ENCODE measurements at places on chromosomes 7 and 10. TPM values are rescaled to one million over a fixed set of nuclear protein-coding genes. Genes with fewer than 3 reads are reported as not detected.

SLC18A2 gene
- 7.7 TPM for total RNA-seq

FKBP9 gene
- total RNA-seq: 507 TPM

GRCh38 chr7:12257582-12257981 lies 46.5 kb downstream of the TMEM106B start:
- no peak for DNase-seq

GJC3 gene
- total RNA-seq: not detected

DNA sequence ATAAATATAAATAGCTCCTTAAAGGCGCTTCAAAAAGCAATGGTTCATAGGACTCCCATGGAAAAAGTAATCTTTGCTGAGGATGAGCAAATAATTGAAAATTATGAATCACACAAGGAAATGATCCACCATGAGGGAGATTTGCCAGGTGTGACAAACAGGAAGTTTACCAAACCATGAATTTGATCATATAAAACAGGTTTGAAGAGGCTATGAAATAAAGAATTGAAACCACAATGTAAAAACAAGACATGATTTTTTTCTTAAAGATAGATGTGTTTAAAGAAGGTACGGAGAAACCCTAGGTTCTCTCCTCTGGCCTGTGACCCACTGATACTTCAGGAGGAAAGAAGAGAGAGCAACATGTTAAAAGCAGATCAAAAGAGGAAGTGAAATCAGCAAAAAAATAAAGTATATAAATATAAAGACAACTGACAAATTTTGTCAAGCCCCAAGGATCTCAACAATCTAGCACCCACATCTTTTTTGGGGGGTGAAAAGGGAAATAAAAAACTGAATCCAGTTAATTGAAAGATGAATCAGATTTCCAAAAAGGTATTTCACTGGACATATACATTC lies 111.3 kb upstream of the ASAH2 start:
- DNase-seq: no peak

- DNase-seq: no peak
Measured at GRCh38 chr7:70580161-70580560, 551.8 kb upstream of the GALNT17 start.

DNA sequence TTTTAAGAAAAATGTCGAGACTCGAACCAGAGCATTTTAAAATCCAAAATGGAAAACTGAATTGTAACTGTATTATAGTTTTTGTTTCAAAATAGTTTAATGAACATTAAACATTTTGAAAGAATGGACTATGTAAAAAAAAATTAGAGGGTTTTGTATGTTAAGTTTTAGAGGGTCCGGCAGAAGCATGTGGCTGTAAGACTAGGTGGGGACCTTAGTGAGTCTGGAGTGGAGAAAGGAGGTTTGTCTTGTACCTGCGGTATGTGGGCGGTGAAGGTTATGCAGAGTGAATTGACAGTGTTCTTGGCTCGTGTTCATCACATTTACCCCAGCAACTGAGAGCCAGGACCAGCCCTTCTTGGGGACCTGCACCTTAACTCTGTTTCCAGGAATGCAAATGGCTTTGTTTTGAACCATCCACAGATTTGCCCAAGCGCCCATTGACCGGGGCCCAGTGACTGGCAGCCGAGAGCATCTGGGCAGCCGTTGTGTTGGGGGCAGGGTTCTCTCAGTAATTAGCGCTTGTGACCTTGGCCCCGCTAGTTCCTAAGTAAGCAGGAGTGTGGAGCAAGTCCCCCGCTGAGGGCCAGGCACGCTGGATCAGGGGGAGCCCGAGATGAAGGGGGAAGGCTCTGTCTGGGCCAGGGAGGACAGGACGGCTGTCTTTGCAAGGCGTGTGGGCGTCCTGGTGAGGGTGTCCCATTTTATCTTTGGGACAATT lies 1.4 kb upstream of the KLF6 start:
- peak; percentile 79 for DNase-seq

MAGI2 gene
- total RNA-seq: 7.1 TPM

GRCh38 chr7:55887821-55888247 lies 578 bp downstream of the ZNF713 start:
- no peak for DNase-seq

DNA sequence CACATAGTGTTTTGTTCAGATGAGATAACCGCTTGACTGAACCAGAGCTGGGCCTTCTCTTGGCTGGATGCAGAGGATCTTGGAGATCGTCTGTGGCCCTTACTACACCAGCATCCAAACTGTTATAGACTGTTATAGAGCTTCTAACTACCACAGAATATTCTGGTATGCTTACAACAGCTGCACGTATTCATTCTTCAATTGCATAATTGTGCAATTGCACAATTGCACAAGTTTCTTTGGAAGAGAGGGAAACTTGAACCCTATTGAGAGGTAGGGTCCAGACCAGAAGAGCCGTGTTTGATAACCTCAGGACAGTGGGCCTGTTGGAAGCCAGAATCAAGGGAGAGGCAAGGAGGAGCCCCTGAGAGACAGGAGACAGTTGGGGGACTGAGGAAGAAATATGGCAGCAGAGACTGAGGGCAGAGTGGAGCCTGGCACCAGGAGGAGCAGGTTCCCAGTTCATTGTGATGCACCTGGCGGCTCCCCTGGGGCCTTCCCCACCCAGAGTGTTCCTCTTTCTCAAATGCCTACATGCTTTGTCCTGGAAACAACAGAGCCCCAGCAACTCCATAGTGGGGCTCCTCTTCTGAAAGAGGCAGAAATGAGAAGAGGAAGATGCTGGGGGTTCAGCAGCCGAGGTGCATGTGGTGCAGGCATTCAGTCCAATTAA lies 64.1 kb downstream of the PTPRZ1 start:
- DNase-seq: no peak

- DNase-seq: no peak
Measured at GRCh38 chr7:150311711-150312110, 11.4 kb upstream of the LRRC61 start.

- no peak for DNase-seq
Measured at GRCh38 chr7:134155871-134156270, 28.7 kb downstream of the LRGUK start.

GRCh38 chr10:69409968-69410367 lies 6.8 kb downstream of the TACR2 start:
- DNase-seq: peak; percentile 49

DNA sequence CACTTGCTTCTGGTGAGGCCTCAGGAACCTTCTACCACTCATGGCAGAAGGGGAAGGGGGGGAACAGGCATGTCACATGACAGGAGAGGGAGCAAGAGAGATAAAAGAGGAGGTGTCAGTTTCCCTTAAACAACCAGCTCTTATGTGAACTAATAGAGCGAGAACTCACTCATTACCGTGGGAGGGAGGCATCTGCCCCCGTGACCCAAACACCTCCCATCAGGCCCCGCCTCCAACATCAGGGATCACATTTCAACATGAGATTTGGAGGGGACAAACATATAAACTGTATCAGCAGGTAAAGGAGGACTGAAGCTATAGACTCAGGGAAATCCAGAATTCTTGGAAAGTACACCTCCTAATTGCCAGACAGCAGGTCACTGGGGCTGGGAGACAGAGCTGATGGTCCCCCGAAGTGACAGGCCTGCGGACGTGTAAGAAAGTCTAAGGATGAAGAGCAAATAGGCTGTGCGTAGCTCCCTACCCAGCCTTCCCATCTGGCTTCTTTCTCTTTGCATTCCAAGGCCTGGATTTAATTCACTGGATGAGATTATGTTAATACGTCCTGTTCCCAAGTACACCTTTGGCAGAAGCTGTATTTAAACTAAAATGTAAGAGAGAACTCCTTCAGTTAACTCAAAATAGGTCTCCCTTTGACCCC lies 186.7 kb upstream of the LYZL2 start:
- DNase-seq: peak; percentile 54

NUTM2B gene
- total RNA-seq: not detected

DNA sequence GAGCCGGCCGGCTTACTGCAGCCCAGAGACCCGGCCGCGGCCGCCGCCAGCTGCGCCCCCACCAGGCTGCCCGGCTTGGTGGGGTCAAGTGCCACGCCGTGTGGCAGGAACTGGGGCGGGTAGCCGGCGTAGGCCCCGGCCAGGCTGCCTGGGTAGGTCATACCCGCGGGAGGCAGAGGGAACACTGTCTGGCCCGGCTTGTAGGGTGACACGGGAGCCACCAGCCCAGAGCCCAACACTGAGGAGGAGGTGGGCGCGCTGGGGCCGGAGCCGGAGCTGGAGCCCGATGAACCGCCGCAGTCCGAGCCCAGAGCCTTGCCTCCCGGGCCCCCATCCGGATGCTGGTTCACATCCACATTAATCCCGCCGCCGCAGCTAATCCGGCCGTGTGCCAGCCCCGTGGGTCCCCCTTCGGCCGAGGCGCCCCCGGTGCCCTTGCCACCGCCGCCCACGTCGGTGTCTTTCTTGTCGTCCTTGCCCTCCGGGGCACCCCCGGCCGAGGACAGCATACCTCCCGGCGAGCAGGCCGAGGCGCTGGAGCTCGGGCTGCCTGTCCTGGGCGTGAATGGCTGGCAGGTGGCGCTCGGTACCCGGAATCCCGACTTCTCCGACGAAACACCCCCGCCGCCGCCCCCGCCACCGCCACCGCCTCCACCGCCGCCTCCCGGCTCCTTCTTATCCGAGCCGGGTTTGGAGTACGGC lies 2.0 kb downstream of the ZNF503 start:
- DNase-seq: peak; percentile 84

DNA sequence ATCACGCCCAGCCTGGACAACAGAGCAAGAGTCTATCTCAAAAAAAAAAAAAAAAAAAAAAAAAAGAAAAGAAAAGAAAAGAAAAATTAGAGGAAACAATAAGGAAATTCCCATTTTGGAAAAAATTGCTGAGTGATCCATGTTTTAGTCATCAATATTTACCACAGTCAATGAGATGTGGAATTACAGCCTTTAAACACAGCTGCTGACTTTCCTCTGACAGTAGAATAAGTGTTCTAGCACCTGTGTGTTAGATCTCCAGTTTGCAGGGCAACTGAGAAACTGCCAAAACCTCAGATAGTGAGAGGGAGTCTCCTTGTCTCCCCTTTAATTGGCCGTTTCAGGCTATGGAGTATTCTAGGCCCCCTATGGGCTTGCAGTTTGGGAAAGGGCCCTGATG lies 520.1 kb downstream of the KCNMA1 start:
- DNase-seq: no peak

FAM25G gene
- not detected for total RNA-seq

COL13A1 gene
- 9.9 TPM for total RNA-seq

DNA sequence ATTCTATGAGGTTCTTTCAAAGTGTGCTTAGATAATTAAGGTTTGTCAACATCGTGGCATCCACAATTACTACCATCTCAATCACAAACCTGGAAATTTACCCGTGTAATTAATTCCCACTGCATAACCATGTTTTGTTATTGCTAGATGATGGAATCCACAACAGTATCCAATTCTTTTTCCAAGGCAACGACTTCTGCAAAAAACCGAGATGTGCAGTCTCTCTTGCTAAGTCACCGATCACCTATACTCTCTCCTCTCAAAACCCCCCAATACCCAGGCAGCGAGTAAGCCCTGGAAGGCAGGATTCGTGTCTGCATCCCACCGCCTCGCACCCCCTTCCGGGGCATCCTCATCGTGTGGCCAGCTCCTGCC lies 678 bp upstream of the EIF4H start:
- no peak for DNase-seq

GRCh38 chr7:27873981-27874957 lies 134.3 kb downstream of the TAX1BP1 start:
- DNase-seq: peak; percentile 46

MAT1A gene
- total RNA-seq: not detected

DNA sequence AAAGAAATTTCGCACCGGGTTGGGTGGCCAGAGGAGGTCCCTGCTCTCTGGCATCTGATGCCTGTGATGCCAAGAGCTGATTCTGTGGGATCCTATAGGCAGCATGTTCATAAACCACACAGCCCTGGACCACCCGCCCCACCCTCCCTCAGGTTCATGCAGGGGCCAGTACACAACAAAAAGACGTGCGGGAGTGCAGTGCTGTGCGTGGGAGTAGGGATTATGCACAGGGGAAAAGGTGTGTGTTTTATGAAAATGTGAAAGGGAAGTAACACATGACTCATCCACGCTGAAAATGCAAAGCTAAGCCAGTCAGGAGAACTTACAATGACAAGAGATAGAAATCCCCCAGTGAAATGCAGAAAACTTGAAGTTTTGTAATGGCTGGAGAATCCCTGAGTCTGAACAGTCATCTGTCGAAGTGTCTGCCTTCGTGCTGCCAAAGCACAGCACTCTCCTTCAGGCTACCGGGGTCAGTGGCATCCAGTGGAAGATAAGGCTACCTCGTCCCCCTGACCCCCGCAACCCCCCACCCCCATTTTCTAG lies 1.1 kb downstream of the KIAA1217 start:
- DNase-seq: peak; percentile 75

CALHM1 gene
- not detected for total RNA-seq

DNA sequence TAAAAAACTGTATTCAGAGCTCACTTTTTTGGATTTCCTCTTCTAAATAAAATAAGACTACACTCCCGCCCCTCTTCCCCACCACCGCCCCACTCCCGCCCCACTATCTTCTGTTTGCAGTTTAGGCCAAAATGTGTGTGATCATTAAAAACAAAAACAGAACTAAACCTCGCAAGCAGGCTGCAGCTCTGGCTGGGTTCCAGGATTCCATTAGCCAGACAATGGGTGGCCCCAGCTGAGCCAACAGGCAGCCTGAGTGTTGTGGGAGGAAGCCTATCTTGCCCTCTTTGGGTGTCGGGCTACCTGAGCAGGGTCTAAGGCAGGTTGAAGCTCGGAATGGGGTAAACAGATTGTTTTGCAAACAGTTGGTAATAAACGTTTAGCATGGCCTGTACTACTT lies 41.7 kb downstream of the ARL4A start:
- peak; percentile 84 for DNase-seq

ZNF862 gene
- total RNA-seq: 13.4 TPM

DNA sequence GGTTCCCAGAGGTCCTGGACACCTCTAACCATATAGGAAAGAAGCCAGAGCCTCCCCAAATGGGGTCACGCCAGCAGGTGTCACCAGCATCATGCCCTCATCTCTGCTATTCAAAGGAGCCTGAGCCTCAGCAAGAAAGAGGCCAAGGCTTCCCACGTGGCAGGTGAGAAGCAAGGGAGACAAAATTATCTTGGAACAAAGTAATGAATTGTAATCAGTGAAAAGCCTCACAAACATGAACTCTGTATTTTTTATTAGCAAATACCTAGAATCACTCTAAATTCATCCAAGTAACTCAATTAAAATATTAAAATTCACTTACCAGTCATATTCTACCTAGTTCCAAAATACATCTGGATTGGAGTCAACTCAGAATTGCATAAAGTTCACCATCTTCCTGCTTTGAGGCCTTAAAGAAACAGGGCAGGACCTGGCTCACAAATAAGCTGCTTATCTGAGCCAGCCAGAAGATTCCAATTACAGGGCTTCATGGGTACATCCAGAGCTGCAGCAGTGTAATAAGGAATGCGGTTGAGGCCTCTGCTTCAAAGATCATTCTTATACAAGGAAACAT lies 68.7 kb downstream of the SGMS1 start:
- no peak for DNase-seq

CREM gene
- total RNA-seq: 53.9 TPM

- DNase-seq: no peak
Measured at GRCh38 chr7:101549734-101550133, 79.4 kb downstream of the MYL10 start.

DNA sequence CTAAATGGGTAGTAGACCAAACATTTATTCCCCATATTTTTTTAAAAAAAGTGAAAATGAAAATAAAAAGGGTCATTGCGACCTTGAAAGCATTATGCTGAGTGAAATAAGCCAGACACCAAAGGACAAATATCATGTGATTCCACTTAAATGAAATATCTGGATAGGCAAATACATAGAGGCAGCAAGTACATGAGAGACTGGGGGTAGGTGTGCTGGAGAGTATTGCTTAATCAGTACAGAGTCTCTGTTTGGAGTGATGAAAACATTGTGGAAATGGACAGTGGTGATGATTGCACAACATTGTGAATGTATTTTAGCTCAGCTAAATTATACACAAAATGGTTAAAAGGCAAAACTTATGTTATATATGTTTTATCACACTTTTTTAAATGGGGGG lies 169.4 kb downstream of the AKR1D1 start:
- DNase-seq: peak; percentile 30

All from stomach (tissue), 19 donors.